ENCODE measurements at places on chromosomes 7 and 10.

DNA sequence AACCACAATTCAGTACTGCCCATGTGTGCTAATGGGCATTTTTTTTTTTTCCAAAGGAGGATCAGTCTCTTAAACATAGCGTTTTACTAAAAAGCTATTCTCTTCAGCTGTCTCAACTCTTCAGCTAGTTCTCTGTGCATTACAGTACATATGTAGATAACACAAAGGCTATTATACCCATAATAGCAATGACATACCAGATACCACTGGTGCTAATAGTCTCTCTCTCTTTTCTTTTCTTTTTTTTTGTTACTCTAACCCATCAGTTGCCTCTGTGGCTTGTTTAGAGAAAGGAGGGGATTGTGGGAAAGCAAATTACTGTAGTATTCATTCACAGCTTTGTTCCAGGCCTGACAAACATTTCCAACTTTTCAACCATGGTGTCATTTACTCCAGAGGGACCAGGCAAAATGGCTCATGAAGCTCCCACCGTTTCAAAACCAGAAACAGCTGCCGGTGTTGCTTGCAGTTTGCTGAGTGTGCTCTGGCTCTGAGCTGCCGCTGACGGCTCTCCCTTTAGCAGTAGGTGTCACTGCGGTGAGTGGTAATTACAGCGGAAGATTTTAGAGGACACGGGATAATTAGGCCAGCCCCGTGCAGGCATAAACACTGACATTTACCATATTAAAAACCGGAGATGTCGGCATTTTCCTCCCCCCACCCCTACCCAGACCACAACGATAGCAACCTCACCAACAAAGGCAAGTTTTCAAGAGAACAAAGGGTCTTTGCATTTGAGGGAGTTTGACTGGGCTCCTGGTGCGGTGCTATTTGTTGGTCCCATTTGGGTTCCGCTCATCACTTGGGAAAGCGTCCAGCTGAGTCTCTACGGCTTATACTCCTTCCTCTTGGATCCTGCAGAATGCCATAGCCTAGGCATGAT is 1005.5 kb downstream of the KCNMA1 start:
- no peaks in the 10 kb centered on the region for H3K4me1 ChIP-seq
- H3K27me3 ChIP-seq = no peaks in the 10 kb centered on the region
- no peak overlapping the region for H3K27ac ChIP-seq
- no peak overlapping the region for H3K4me3 ChIP-seq

GRCh38 chr7:128170461-128170860 is 70.6 kb upstream of the LEP start:
- H3K4me1 ChIP-seq = peaks cover 21% of the 10 kb centered on the region
- H3K4me3 ChIP-seq = no peak overlapping the region
- no peak for DNase-seq
- H3K36me3 ChIP-seq = no peaks in the 10 kb centered on the region
- H3K27ac ChIP-seq = no peak overlapping the region

DNA sequence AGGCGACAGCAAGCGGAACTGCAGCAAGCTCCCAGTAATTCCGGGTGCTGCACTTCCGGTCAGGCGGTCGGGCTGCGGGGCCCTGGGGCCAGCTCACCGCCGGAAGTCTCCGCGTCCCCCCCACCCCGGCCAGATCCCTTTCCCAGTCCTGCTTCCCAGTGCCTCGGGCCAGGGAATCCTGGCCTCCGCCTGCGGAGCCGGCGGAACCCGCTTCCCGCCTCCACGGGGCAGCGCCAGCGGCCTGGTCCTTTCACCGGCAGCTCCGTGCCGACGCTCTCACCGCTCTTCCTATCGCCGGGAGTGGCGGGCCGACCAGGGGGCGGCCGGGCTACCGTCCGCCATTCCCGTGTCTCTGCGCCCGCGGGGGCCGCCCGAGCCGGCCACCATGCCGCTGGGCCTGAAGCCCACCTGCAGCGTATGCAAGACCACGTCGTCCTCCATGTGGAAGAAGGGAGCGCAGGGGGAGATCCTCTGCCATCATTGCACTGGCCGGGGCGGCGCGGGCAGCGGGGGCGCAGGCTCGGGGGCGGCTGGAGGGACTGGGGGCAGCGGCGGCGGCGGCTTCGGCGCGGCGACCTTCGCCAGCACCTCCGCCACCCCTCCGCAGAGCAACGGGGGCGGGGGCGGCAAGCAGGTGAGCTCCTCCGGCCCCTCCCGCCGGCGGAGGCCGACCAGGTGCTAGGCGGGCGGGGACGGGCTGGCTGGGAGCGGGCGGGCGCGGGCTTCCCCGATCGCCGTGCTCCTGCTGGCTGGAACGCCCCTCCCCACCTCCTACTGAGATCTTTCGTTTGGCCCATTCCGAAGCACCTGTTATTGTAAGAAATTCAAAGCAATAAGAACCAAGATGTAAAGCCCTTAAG is at the start of gene GATAD1:
Gene GATAD1, plus strand, starts transcription at position 138 of the 860 bp plus-strand sequence. Its CDS starts 248 bp downstream, at position 386.
- H3K27ac ChIP-seq = peak within 1 kb of the TSS; percentile 99
- peak within 1 kb of the TSS; percentile 99 for H3K4me3 ChIP-seq
- peaks cover 35% of the 10 kb centered on the region for H3K4me1 ChIP-seq
- DNase-seq = peak; percentile 92

DNA sequence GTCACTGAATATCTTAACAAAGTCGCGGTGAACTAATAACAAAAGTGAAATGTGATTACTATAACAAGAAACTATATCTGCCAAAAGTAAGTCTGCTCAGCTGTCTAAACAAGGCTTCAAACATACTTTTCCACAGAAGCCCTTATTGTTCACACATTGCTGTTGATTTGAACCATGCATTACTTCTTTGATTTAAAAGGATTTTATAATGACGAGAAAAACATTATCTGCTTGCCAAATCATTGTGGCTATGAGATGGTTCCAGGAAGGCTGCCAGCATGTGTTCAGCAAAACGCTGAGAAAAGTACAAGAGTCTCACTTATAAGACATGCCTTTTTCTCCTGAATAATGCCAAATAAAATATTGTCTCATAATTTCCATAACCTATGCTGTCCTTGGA is 24.4 kb downstream of the RNF133 start:
- H3K4me3 ChIP-seq = no peak overlapping the region
- peak; percentile 55 for DNase-seq
- H3K4me1 ChIP-seq = peaks cover 32% of the 10 kb centered on the region
- no peaks in the 10 kb centered on the region for H3K27me3 ChIP-seq

GRCh38 chr7:98387544-98388226 is 13.2 kb downstream of the BAIAP2L1 start:
- DNase-seq = peak; percentile 34
- H3K36me3 ChIP-seq = no peaks in the 10 kb centered on the region
- peaks cover 11% of the 10 kb centered on the region for H3K4me1 ChIP-seq

DNA sequence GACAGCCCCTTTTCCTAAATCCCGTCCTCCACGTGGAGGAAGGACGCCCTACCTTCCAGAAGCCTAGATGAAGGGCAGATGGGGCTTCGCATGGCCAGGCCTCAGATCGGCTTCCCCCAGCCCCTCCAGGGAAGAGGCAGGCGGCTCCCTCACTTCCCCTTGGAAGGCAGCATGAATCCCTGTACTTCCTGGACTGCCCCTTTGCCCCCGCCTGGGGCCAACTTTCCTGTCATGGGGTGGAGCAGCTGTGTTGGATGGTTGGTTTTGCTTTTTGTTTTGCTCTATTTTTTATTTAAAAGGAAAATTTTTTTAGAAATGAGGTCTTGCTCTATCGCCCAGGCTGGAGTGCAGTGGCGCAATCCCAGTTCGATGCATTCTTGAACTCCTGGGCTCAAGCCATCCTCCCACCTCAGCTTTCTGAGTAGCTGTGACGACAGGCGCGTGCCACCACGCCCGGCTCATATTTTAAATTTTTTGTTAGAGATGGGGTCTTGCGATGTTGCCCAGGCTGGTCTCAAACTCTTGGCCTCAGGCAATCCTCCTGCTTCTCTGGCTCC is 27.2 kb downstream of the GTF2IRD1 start:
- peaks cover 70% of the 10 kb centered on the region for H3K4me1 ChIP-seq
- H3K36me3 ChIP-seq = no peaks in the 10 kb centered on the region

- H3K36me3 ChIP-seq = no peaks in the 10 kb centered on the region
- DNase-seq = no peak
- H3K27me3 ChIP-seq = no peaks in the 10 kb centered on the region
- H3K4me3 ChIP-seq = no peak overlapping the region
- H3K27ac ChIP-seq = no peak overlapping the region
Observed at GRCh38 chr10:52574697-52575096, 197.9 kb downstream of the MBL2 start.

Data from stomach (tissue), 19 donors.